WERI-Rb-1 (cell line): ENCODE measurements at places on chromosomes 3 and 15.

GRCh38 chr3:83948771-83949170, 1010.0 kb upstream of the CADM2 start:
- DNase-seq, result no peak

GRCh38 chr15:33360886-33361285, 50.1 kb downstream of the RYR3 start:
- DNase-seq, result no peak

GRCh38 chr3:190645932-190646460, 132.1 kb downstream of the IL1RAP start:
- no peak for DNase-seq

DNA sequence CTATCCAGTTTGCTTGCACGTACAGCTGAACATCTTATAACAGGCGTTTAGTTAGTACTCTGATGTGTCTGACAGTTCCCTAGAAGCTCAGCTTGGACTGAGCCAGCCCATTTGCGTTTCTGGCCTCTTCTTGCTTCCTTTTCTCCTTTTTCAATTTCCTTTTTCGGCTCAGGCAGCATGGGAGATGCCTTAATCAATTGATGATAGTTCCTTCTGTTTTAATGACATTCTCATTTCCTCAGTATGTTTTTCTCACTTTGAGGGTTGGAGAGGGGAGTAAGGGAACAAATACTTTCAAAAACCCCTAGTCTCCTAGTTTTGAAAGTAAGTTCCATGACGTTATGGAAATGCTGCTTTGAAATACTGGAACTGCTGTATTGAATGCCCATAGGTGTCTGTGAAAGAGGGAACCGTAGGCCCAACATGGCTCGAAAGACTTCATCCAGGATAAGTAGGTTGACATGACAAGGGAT, 18.9 kb downstream of the IL1RAP start:
- DNase-seq, result no peak

DNA sequence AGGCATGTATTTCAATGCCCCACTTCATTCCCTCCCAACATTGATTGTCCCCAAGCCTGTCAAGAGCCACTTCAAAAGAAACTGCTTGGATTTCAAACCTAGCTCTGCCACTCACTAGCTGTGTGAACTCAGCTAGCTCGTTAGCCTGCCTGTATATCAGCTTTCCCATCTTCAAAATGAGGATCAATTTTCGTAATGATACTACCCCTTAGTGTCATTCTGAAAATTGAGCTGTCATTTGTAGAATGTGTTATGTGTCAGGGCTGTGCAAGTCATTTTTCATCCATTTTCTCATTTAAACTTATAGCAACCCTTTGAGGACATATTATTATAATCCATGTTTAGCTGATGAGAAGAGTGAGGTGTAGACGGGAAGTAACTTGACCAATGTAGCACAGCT, 88.6 kb downstream of the TRIM42 start:
- DNase-seq, result no peak

DNA sequence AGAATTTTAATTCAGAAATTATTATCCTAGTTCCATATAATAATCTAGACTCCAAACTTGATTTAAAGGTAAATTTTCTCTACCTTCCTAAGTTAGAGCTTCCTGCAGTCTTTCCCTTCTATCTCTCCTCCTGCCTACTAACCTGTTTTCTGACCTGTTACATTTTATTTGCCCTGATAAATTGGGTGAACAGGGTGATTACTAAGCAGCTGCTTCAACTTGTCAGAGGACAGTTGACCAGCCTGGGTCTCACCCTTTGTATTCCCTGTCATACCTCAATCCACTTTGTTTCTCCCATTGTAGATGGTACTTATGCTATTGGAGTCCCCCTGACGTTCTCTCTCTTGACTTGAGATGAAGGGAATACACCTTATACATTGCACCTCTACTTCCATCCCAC, 28.4 kb upstream of the MYRIP start:
- DNase-seq, result no peak

DNA sequence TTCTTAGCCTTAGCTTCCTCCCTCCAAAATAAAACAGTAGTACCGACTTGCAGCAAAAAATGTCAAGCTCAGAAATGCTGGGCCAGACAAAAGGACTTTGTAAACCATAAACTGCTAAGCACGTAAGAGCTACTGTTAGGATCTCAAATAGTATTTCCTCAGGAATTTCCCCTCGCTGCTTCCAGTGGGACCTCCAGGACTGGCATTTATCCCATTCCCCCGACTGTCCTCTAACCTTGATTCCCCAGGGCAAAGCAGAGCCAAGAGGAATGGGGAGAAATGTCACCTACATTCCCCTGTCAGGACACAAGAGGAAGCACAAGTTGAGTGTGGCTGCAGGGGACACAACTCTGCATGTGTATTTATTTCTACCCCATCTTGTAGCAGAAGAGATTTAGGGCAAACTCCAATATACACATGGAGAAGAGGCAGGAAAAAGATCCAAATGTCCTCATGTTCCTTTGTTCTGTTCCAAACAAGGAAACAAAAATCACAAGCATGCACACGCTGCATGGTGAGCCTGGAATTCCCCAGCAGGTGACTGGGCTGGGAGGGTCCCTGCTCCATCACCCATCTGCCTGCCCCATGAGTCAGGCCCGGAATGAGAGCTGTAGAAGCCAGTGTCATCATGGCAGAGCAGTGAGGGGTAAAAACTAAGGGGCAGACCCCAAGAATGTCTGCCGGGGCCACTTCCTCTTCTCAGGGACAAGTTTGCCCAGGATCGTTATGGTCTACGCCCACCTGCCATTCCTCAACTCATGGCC, 4.2 kb downstream of the STOML1 start:
- DNase-seq, result no peak

DNA sequence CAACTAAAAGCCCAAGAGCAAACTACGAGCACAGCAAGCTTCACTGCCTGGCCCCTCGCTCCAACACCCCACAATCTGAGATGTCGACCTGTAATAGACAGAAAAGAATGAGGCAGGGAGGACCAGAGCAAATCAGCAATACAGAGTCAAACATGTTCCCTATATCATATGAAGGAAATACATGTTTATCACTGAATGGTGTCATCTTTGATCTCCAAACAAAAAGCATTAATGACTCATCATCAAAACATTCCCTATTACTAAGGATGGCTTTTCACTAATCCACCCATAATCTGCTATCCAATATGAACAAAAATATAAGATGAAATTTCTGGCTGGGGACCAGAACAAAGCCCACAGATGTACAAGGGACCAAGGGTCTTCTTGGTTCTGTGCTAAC, 34.7 kb downstream of the MYO5A start:
- DNase-seq, result no peak

- DNase-seq, result no peak
These were observed 94.0 kb upstream of the UMPS start for GRCh38 chr3:124636101-124636862.

- DNase-seq, result peak; percentile 59
These were observed 1.6 kb downstream of the FAM174B start for GRCh38 chr15:92653836-92654539.

GRCh38 chr15:62894322-62895085, 148.0 kb upstream of the TPM1 start:
- no peak for DNase-seq

DNA sequence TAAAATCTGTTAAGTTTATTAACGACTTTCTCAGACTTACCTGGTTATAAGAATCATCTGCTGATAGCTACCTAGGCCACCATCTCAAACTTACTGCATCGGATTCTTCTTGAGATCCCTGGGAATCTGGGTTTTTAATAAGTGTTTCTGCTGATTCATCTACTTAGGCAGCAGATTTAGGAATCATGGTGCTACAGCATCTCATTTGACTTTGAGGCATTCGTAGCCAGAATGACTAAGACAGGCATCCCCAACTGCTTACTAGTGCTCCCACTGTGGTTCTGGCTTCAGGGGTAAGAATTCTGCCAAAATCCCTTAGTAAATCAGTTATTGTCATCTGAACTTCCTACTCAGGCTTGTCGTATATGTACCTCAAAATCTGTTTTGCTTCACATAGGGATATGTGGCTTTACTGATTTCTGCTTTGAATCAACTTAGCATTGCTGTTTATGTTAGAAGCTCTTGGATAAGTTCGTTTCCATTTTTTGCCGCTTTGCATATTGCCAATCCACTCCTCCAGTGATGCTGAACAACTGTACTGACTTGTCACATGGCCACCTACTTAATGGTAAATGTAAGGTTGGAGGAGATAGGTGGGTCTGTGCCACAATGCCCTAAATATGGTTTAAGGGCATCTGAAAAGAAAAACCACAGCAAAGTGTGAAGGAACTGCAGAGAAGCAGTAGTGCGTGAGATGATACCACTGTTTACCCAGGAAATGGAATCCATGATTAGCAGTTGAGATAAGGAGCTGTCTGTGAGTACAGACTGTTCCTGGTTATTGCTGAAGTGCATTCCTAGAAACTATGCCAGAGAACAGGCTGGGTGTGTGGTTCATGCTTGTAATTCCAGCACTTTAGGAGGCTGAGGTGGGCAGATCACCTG, 60.3 kb downstream of the MAP6D1 start:
- no peak for DNase-seq

DNA sequence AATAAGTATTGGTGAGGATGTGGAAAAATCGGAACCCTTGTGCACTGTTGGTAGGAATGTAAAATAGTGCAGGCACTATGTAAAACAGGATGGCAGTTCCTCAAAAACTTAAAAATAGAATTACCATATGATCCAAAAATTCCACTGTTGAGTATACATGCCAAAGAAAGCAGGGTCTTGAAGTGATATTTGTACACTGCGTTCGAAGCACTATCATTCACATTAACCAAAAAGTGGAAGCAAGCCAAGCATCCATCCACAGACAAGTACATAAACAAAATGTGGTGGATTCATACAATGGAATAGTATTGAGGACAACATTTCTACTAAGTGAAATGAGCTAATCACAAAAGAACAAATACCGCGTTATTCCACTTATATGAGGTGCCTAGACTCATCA, 200.7 kb downstream of the TJP1 start:
- no peak for DNase-seq

- DNase-seq, result no peak
These were observed 74.9 kb upstream of the NDN start for GRCh38 chr15:23762026-23762425.

DNA sequence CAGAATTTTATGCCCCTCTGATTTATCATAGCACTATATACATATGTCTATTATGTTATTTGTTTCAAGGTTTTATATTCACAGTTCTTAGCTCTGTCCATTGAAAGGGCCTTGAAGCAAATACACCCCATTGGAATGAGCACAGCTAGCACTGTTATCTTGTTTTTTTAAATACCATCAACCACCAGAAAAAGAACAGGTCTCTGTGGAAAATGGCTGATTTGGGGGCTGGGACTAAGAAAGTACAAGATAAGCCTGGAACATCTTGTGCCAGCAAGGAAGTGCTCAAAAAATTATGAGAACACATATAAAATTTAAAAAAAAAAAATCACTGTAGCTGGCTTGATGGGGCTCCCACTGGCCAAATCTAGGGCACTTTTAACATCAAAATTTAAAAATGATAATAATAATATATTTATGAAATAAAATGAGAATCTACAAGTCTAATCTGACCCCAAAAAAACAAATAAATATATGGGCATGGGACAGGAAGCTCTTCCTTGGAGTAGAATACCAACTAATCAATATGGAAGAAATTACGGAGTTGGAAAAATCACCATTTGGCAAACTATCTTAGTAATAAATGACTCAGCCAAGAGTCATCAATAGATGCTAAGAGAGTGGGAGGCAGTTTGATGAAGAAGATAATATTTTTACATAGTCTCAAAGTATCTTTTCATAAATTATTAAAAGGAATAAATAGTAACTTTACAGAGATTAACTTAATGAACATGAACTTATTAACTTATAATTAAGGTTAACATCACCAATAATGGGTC, 20.5 kb downstream of the IFT80 start:
- no peak for DNase-seq

GRCh38 chr3:167481164-167481563, 7.3 kb upstream of the SERPINI2 start:
- DNase-seq, result no peak

- no peak for DNase-seq
These were observed 190.3 kb downstream of the MCTP2 start for GRCh38 chr15:94421706-94422105.

DNA sequence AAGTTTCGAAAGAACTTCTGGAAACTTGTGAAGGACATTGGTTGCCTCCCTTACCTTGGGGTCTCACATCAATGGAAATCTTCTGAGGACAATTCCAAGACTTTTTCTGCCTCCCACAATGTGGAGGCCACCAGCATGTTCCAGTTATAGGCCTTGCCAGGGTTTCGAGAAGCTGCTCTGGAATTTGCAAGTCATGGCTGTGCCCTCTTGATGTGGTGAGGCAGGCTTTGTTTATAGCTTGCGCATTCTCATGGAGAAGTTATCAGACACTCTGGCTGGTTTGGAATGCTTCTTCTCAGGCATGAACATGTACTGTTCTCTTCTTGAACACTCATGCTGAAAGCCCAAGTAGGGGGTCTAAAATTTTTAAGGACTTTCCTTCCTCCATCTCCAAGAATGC, 4.1 kb downstream of the CXCR6 start:
- DNase-seq, result no peak

DNA sequence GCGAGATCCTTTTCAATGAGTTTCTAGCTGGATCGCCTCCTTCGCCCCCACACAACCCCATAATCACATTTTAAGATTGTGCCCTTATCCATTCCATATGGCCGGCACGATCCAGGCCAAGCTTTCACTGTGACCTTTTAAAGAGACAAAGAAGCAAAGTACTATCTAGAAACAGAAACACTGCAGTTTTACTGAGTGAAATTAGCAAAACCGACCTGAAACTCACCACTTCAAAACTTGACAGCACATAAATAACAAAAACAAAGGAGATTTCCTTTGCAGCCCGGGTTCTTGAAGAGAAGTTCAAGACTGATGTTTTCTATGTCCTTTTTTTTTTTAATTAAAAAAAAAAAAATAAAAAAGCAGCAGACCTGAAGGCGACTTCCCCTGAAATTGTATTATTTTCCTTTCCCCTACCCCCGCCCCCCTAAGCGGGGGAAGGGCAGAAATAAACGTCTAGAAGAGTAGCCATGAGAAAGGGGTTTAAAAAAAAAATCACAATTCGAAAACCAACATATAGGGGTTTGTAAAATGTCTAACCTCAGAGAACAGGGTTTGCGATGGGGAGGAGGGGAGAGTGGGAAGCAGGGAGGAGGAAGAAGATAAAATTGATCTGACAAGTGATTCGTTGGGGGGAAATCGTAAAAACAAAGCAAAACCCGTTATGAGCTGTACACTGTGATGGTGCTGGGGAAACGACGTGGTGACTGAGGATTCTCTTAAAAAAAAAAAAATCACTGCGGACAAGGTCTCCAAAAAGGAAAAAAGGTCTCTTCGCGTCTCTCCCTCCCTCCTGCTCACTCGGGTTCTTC, 1.5 kb downstream of the SATB1 start:
- peak; percentile 44 for DNase-seq

- DNase-seq, result no peak
These were observed 1.4 kb downstream of the TNIK start for GRCh38 chr3:171458864-171459136.

DNA sequence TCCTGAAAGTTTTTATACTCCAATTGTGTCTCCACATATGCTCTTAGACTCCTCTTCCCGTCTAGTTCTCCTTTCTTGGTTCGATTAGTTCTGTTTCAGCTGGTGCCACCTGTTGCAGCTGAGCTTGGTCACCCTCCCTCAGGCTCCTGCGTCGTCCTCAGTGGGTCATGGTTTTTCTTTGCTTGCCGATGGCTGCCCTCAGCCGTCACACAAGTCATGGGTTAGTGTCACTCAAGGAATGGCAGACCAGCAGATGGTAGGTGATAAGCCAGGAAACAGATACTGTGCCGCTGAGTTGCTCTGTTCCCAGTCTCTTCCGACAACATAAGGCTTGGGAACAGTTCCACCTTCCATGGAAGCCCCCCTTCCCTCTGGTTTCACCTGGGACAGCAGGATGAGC, 109.9 kb downstream of the IGF1R start:
- DNase-seq, result peak; percentile 68
